ENCODE measurements at places on chromosomes 4 and X. TPM values are rescaled to one million over a fixed set of nuclear protein-coding genes. Genes with fewer than 3 reads are reported as not detected.
A peak's percentile ranks its signal among the peaks of the same experiment; 100 is the strongest.

Gene CT45A5
- not detected for total RNA-seq

GRCh38 chrX:154030715-154031305, 11.1 kb upstream of the IRAK1 start:
- H3K27ac ChIP-seq: no peak overlapping the region
- no peak overlapping the region for H3K4me3 ChIP-seq
- peaks cover 13% of the 10 kb centered on the region for H3K4me1 ChIP-seq

- no peaks in the 10 kb centered on the region for H3K4me1 ChIP-seq
- peak; percentile 57 for DNase-seq
- H3K36me3 ChIP-seq: no peaks in the 10 kb centered on the region
- no peak overlapping the region for H3K4me3 ChIP-seq
- no peak overlapping the region for H3K27ac ChIP-seq
Observed at GRCh38 chr4:1488831-1489638, 82.8 kb upstream of the NKX1-1 start.

DNA sequence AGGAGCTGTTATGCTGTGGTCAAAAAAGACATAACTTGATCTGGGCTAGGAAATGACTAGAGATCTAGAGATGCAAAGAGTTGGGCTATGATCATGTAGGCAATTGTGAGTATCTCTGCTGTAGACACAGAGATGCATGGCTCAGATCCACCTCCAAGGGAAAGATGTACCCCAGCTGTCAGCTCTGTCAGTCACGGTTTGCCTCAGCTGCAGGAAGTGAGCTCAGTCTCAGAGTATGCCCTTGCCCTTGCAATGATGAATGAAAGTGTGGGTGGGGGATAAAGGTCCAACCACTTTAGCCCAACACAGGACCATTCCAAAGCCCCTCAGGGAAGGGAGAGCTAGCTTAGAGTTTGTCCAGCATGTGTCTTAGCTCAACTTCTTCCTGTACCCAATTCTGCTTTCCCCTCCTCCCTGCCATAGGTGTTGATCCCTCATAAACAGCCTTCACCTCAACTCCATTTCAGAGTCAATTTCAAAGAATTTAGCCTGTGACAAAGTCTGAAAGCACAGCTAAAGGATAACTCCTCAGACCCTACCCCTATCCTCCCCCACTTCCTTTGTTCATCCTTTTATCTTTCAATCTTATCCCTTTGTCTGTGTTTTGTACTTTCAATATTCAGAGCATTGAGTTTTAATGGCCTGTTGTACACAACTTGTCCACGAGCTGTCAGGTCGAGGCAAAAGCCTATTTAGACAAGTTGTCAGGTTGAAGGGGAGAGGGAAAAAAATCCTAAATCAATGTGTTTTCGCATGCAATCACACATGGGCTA, 90.6 kb downstream of the MID1IP1 start:
- no peak overlapping the region for H3K4me3 ChIP-seq
- no peaks in the 10 kb centered on the region for H3K4me1 ChIP-seq
- H3K27me3 ChIP-seq: no peaks in the 10 kb centered on the region
- no peaks in the 10 kb centered on the region for H3K36me3 ChIP-seq

- no peaks in the 10 kb centered on the region for H3K36me3 ChIP-seq
- H3K27me3 ChIP-seq: no peaks in the 10 kb centered on the region
- DNase-seq: no peak
- H3K27ac ChIP-seq: no peak overlapping the region
Observed at GRCh38 chrX:77505227-77505626, 58.0 kb downstream of the FGF16 start.

DNA sequence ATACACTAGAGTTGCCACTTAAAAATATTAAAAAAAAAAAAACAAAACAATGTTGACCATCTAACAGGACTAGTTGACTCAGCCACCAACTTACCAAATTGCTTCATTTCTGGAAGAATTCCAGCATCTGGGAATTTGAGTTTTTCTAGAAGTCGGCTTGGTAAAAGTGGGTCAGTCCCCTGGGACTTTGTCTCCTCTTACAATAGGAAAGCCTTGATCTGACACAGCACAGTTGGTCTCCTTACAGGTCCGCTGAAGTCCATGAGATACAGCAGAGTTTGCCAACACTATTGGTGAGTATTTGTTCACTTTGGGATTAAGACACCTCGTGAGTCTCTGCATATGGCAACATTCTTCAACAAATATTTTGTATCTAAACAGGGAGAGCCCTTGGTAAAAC, 18.2 kb upstream of the DDIT4L start:
- H3K4me3 ChIP-seq: no peak overlapping the region
- no peaks in the 10 kb centered on the region for H3K27me3 ChIP-seq
- DNase-seq: no peak
- no peaks in the 10 kb centered on the region for H3K36me3 ChIP-seq

DNA sequence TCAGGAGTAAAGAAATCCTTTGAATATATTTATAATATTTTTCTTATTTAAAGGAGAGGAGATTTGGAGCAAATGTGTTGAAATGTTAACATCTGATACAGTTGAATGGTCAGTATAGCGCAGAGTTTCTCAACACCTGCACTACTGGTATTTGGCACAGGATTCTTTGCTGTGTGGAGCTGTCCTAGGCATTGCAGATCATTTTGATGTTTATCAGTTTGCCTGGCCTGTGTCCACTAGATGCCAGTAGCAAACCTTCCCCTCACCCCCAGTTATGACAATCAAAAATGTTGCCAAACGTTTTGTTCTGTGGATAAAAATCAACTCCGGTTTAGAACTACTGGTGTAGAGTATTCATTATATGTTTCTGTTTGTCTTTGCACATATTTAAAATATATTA, 765.3 kb upstream of the SLIT2 start:
- no peaks in the 10 kb centered on the region for H3K36me3 ChIP-seq
- no peaks in the 10 kb centered on the region for H3K27me3 ChIP-seq
- H3K4me1 ChIP-seq: no peaks in the 10 kb centered on the region
- no peak overlapping the region for H3K27ac ChIP-seq
- no peak overlapping the region for H3K4me3 ChIP-seq
- no peak for DNase-seq

DNA sequence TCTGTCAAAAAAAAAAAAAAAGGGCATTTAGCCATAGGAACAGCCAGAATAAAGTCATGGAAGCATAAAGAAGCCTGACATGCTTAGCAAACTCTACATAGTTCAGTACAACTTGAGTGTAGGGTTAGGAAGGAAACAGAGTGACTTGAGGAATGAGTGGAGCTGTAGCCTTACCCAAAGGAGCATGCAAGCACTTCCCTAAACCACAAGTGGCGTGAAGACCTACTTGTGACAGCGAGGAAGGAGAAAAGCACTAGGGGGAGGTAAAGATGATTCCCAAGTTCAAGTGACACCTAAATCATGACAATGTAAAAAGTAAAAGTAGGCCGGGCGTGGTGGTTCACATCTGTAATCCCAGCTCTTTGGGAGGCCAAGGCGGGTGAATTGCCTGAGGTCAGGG, 21.8 kb upstream of the IQSEC2 start:
- H3K4me3 ChIP-seq: no peak overlapping the region
- no peaks in the 10 kb centered on the region for H3K27me3 ChIP-seq
- no peaks in the 10 kb centered on the region for H3K36me3 ChIP-seq
- H3K4me1 ChIP-seq: no peaks in the 10 kb centered on the region
- no peak overlapping the region for H3K27ac ChIP-seq
- no peak for DNase-seq
